CD4-positive, alpha-beta T cell treated with Interleukin-6 for 4 hours (primary cell): ENCODE measurements at places on chromosomes 2 and 18.

DNA sequence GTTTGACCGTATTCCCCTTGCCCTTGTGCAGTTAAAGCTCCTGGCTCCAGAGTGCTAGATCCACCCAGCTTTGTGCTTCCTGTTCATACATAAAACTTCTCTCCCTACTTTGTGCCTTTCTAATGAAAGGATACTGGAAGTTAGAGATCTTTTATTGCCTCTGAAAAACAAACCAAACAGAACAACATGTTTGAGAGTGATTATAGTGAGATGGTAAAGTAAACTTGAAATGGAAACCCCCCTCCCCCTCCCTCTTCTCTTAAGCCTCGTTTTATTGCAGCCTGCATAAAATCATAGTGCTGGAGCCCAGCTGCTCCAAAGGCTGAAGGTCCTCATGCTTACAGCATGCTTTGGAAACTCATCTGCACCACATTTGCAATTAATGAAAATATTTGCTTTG, 125.1 kb downstream of the TANC1 start:
- DNase-seq, result no peak

GRCh38 chr2:199940373-199940772, 14.9 kb downstream of the TYW5 start:
- no peak for DNase-seq

DNA sequence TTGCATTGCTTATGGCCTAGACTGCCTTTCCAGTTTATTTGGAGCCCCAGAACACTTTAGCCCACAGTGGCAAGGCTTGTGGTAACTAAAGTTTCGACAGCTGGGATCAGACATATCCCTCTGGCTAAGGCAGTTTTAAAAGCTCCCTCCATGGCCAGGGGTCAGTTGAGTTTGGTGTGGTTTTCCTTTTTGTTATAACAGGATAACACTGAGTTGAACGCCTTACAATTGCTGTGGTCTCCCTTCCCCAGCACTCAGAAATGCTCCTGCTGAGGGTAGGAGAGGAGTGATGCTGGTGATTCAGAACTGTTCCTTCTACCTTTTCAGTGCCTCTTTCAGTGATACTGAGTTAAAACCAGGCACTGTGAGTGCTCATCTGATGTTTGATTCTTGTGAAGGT, 182.6 kb downstream of the GULP1 start:
- no peak for DNase-seq

DNA sequence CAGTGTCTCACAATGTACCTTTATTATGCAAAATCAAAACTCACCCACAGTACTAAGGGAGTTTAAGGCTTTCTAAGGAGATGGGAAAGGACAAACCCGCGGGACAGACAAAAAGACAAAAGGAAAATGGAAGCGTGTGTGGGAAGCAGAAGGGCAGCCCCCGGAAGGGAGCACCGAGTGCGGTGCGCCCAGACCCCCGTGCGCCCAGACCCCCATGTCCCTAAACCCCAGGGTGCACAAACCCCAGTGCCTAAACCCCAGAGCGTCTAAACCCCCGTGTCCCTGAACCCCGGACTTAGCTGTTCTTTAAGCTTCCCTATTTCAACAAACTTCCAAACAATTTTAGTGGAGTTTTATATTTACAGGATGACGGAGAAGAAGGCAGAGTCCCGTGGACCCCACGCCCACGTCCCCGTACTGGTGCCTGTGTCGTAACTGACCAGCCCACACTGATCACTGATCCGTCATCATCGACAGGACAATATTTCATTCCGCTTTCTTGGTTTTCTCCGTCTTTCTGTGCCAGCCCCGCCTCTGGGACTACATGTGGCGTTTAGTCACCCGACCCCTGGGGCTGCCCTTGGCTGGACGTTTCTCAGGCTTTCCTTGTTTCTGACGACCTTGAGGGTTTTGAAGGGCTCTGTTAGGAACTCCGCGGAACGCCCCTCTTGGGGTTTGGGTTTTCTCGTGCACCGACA, 76.9 kb downstream of the RTP5 start:
- no peak for DNase-seq
